ENCODE measurements at places on chromosomes 7 and 10.

GRCh38 chr7:96250776-96251361 is 71.0 kb downstream of the SLC25A13 start:
- DNase-seq = no peak

- no peak for DNase-seq
These were observed 170.8 kb upstream of the PODXL start for GRCh38 chr7:131727189-131727588.

GRCh38 chr7:142717453-142717852 is 31.8 kb upstream of the PRSS1 start:
- DNase-seq = no peak

DNA sequence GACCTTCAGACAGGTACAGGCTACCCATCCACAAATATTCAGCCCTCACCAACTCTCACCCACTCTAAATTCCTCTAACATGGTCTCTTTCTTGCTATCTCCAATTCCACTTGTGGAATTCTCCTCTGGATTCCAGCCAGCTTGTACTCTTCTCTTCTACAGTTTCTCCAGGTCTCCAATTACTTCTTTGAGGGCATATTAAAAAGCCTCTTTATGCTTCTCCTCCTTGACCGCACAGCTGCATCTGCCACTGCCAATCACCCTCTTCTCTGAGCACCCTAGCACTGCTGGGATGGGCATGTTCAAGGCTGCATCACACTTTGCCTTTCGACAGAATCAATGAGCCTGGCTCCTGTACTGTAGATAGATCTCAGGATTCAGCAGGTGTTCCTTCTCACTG is 101.5 kb upstream of the ANKRD1 start:
- DNase-seq = peak; percentile 41

DNA sequence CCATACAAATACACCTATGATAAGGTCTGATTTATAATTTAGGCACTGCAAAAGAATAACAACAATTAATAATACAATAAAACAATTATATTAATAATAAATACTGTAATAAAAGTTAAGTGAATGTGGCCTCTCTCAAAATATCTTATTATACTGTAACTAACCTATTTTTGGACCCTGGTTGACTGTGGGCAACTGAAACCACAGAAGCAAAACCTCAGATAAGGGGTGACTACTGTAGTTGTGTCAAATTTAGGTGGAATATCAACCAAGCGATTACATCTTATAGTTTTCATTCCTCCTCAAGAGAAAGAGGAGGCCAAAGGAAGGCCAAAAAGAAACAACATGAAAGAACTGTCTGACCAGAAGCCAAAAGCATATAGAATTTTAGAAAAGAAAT is 103.9 kb downstream of the SKAP2 start:
- no peak for DNase-seq

GRCh38 chr10:116699049-116699448 is 43.3 kb downstream of the HSPA12A start:
- DNase-seq = no peak

GRCh38 chr10:121183236-121183635 is 332.1 kb downstream of the WDR11 start:
- no peak for DNase-seq

- no peak for DNase-seq
These were observed 18.6 kb downstream of the LRMDA start for GRCh38 chr10:75450075-75450445.

DNA sequence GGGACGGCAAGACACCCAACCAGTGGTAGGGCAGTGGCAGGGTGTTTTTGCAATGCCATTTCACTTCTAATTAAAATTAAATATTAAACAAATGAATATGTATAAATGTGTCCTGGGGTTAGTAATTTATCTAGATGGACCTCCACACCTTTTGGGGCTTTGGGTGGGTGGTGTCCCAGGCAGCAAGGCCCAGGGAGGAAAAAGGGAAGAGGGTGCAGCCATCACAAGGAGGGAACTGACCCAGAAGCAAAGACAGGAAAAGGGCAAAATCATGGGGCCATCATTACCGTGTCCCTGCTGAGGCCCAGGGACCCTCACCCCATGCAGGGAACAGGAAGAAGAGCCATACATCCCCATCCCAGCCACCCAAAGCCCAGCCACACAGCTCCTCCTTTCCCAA is 204.6 kb downstream of the GRID1 start:
- DNase-seq = no peak

DNA sequence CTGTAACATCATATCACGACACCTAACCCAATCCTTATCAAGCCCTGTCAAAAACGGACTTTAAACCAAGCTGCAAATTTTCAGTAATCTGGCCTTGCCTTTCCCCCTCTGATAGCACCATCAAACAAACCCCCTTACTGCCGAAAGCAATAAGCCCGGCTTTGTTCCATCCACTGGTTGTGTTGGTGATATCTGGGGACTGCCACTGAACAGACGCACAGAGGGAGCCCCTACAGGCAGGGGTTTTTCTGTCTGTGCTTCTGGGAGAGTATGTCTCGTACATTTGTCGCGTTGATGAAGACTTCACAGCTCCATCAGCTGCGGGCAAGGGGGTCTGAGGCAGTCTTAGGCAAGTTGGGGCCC is 550 bp upstream of the PLAU start:
- peak; percentile 35 for DNase-seq

DNA sequence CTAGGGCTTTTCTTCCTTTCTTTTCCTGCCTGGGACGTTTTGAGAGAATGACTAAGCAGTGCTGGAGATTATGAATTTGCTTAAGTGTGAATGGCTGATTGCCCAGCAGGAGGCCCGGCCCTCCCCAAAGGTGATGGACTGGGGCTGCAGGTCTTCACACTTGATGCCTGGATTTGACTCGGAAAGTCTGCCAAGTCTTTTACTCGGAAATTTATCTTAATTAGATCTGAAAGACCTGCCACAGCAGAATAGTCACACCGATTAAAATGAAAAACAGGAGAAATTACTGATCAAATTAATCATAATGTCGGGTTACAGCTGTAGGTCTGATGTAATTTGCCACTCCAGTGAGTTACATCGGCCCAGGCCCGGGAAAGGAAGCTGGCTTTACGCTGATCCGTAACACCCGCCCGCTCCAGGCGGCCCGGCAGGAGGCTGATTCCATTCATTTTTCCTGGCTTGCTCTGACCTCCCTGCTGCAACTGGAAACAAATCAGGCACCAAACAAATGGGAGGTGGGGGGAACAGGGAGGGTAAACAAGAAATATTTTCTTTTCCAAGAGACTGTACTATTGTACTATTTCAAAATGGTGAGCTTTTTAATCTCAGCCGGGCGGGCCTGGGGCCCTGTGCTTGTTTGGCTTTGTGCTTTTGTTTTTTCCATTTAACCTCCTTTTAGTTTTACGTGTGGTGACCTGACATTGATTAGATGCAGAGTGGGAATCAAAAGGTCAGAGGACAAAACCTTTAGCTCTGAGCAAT is 212.4 kb upstream of the YAE1 start:
- DNase-seq = peak; percentile 35

- no peak for DNase-seq
These were observed 7.0 kb downstream of the MXI1 start for GRCh38 chr10:110214371-110214826.

GRCh38 chr7:154388999-154389398 is 336.8 kb downstream of the DPP6 start:
- DNase-seq = no peak

- no peak for DNase-seq
These were observed 446.2 kb upstream of the MGMT start for GRCh38 chr10:129020651-129021330.

GRCh38 chr7:146993764-146994163 is 877.2 kb downstream of the CNTNAP2 start:
- DNase-seq = no peak

- no peak for DNase-seq
These were observed 36.7 kb upstream of the NFKB2 start for GRCh38 chr10:102358712-102359382.

GRCh38 chr10:130038611-130039109 is 72.0 kb downstream of the C10orf143 start:
- DNase-seq = peak; percentile 4

GRCh38 chr7:36297364-36298009 is 92.2 kb upstream of the ANLN start:
- no peak for DNase-seq

DNA sequence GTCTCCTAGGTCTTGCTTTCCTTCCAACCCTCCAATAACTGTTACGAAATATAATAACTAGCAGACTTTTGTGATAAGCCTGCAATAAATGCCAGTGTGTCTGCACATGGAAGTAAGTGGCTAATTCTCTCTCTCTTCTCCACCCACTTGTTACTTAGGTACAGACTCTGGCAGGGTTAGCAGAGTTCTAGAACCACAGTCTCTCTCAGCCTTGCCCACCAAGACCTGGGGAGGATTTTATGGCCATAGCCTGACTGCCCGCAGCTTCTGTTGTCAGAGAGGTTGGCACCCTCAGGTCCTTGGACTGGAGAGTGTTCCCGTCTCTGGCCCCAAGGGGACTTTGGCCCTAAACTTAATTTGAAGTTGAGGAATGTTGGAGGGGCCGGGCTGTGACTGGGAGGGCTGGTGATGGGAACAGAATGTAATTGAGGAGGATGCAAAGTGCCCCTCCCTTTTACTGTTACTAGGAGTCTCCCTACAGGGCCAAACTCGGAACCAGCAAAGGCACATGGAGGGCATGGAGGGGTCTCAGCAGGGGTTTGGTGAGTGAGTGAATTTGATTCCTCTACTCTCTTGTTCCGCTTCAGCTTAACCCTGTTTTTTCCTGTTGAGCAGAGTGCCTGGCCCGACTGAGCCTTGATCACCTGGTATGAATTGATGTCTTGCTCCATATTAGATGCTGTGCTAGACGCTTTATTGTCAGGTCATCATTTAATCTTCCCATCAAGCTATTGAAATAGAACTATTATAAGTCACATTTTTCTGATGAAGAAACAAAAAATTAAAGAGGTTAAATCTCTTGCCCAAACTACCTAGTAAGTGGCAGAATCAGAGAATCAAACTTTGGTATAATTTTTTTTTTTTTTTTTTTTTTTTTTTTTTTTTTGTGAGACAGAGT is 37.0 kb upstream of the LCOR start:
- no peak for DNase-seq

GRCh38 chr10:62705789-62706188 is 98.7 kb upstream of the ADO start:
- no peak for DNase-seq

DNA sequence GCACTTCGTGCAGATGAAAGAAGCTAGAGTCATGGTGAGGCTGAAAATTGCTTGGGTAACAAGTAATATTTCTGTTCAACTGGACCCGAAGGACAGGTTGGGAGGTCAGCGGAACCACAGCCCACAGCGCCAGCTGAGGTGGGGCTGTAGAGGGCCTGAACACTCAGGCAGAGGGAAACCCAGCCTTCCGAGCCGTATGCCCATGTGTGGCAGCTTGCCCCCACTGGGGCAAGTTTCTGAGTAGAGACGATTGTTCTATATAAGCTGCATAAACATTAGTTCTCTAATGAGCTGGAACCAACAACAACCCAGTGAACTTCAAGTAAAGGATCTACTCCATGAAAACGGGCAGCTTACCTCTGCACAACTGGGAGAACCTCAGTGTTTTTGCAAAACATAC is 58.4 kb upstream of the TNS3 start:
- no peak for DNase-seq

DNA sequence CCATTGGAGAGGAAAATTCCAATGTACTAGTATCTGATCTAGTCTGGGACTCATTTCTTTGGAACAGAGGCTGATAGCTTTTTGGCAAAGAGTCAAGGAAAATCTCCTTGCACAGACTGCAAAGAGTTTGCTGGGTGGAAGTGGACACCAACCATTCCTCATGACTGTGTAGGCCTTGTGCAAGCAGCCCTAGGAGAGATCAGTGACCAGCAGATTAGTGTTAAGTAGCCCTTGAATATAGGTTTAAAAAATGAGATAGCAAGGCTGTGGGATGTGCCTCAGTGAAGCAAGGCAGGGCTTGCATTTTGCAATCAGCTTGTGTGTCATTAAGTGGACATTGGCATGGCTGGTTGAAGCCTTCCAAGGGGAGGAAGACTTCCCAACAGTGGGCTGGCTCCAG is 341.6 kb downstream of the PLXNA4 start:
- DNase-seq = no peak

- no peak for DNase-seq
These were observed 67.8 kb downstream of the ABCC2 start for GRCh38 chr10:99850021-99850766.

DNA sequence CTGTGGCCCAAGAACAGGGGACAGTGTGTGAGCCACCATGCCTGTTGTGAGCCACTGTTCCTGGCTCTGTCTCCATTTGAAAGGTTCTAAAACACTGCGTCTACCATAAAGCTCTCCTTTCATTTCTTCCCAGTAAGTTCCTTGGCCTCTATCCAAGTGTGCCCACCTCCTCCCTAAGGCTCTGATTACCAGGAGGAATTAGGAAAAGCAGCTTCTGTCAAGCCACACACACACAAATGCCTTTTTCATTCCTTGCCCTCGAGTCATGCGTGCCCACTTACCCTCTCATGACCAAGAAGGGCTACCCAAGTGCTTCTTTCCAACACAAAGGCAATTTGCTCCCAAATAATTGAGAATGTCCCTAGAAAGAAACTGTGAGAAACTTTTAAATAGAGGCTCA is 70.8 kb upstream of the PARD3 start:
- no peak for DNase-seq

GRCh38 chr7:155001756-155002410 is 1.0 kb downstream of the PAXIP1 start:
- DNase-seq = no peak
